ENCODE measurements at places on chromosomes 5 and 9. TPM values are rescaled to one million over a fixed set of nuclear protein-coding genes. Genes with fewer than 3 reads are reported as not detected.

Gene MARVELD2
- 33.7 TPM for polyA plus RNA-seq

Gene SH3TC2
- 0.65 TPM for polyA plus RNA-seq

Gene GRM6
- polyA plus RNA-seq: 0.74 TPM

Gene DDX4
- polyA plus RNA-seq: not detected

Gene PCDHB9
- 4.5 TPM for polyA plus RNA-seq

Gene ZNF483
- polyA plus RNA-seq: 6.4 TPM

Gene GPR21
- polyA plus RNA-seq: 0.73 TPM

Gene TAF11L12
- polyA plus RNA-seq: not detected

Gene OTULINL
- polyA plus RNA-seq: 10.6 TPM

Gene IFNA21
- 0.17 TPM for polyA plus RNA-seq
